CD4-positive, CD25-positive, alpha-beta regulatory T cell (primary cell): ENCODE measurements at places on chromosomes 2 and 18. TPM values are rescaled to one million over a fixed set of nuclear protein-coding genes. Genes with fewer than 3 reads are reported as not detected.

DNA sequence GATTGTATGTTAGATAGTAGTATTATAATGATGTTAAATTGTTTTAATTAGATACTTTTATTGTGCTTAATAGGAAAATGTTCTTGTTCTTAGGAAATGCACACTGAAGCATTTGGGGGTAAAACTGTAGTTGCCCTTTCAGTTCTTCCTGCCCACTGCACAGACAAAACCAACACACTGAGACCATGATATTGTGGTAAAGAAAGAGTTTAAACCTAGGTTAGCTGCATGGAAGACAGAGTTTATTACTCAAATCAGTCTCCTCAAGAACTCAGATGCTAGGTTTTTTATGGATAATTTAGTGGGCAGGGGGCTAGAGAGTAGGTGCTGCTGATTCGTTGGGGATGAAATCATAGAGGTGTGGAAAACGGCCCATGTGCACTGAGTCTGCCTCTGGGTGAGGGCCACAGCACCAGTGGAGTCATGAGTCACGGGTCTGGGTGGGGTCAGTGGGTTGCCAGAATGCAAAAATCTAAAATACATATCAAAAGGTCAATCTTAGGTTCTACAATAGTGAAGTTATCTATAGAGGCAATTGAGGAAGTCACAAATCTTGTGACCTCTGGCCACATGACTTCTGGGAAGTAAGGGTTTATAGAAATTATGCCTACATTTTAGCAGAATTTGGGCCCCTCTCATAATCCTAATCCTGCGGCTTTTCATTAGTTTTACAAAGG, 283.4 kb upstream of the FBXO11 start:
- no peaks in the 10 kb centered on the region for H3K27me3 ChIP-seq
- no peak overlapping the region for H3K27ac ChIP-seq
- H3K4me1 ChIP-seq: no peaks in the 10 kb centered on the region

LYPD1 gene
- not detected for total RNA-seq

GRCh38 chr2:23379220-23379695, 5.7 kb upstream of the KLHL29 start:
- no peak overlapping the region for H3K27ac ChIP-seq
- H3K27me3 ChIP-seq: peaks cover 15% of the 10 kb centered on the region
- no peak for DNase-seq
- no peak overlapping the region for H3K4me3 ChIP-seq
- no peaks in the 10 kb centered on the region for H3K36me3 ChIP-seq

GRCh38 chr18:32446780-32447179, 23.9 kb downstream of the GAREM1 start:
- H3K27me3 ChIP-seq: no peaks in the 10 kb centered on the region
- H3K36me3 ChIP-seq: no peaks in the 10 kb centered on the region

DNA sequence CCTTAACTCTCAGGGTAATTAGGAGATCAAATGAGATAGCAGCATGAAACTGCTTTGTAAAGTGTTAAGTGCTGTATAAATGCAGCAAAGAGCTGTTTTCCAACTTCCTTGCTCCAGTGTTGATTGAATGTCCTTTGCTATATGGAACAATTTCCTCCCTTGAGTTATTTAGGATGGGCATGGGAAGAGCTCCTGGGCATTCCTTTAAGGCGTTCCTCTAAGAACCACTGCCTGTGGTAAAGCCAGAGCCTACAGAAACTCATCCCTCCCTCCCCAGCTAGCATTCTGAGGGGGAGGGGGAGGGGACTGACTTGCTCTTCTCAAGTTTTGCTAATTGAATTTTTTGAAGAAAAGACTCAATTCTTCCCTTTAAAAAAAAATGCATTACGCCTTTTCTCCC, 1.4 kb downstream of the AKAIN1 start:
- no peaks in the 10 kb centered on the region for H3K4me1 ChIP-seq
- peaks cover 42% of the 10 kb centered on the region for H3K27me3 ChIP-seq
- no peak overlapping the region for H3K4me3 ChIP-seq
- no peak overlapping the region for H3K27ac ChIP-seq
- DNase-seq: no peak
- H3K36me3 ChIP-seq: no peaks in the 10 kb centered on the region

DNA sequence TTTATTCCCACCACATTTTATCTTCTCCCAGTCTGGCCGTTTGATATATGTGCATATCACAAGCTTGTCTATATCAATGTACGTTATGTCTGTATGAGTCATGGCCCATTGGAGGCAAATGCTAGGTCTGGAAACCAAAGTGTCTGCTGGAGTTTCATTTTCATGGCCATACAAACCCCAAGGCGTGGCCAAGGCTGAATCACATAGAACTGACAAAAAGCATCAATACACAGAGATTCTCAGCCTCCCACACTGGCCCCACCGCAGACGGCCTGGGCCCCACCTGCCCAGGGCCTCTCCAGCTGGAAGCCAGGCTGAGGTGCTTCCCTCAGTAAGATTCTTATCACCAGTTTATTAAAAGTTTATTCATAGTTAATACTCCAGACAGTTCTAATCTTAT, 40.5 kb upstream of the SALL3 start:
- H3K27ac ChIP-seq: no peak overlapping the region
- H3K4me3 ChIP-seq: no peak overlapping the region
- H3K36me3 ChIP-seq: no peaks in the 10 kb centered on the region
- DNase-seq: no peak
- no peaks in the 10 kb centered on the region for H3K4me1 ChIP-seq

PFN4 gene
- not detected for total RNA-seq

DNA sequence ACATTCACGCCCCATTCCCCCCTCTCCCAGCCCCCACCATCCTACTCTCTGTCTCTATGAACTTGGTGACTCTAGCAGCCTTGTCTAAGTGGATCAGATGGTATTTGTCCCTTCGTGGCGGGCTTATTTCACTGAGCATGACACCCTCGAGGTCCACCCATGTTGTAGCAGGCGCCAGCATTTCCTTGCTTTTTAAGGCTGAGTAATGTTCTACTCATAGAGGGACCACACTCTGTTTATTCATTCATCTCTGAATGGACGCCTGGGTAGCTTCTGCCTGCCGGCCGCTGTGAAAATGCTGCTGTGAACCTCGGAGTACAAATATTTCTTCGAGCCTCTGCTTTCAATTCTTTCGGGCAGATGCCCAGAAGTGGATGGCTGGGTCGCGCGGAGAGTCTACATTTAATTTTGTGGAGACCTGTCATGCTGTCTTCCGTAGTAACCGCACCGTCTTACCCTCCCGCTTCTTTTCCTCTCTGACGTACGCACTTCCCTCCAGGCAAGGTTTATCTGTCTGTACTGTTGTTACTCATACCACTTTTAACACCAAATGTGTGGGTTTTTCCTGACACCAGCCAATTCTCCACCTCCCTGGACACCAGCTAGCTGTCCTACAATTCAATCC, 5.6 kb downstream of the CROCC2 start:
- H3K36me3 ChIP-seq: no peaks in the 10 kb centered on the region
- no peak overlapping the region for H3K27ac ChIP-seq
- no peaks in the 10 kb centered on the region for H3K27me3 ChIP-seq
- no peaks in the 10 kb centered on the region for H3K4me1 ChIP-seq
- DNase-seq: no peak

GRCh38 chr18:58370612-58371011, 258.3 kb downstream of the ALPK2 start:
- H3K36me3 ChIP-seq: peaks cover 2% of the 10 kb centered on the region
- DNase-seq: no peak
- no peak overlapping the region for H3K27ac ChIP-seq
- H3K27me3 ChIP-seq: no peaks in the 10 kb centered on the region

- H3K36me3 ChIP-seq: no peaks in the 10 kb centered on the region
- no peak for DNase-seq
- no peak overlapping the region for H3K4me3 ChIP-seq
- peaks cover 18% of the 10 kb centered on the region for H3K4me1 ChIP-seq
These were observed 231.4 kb downstream of the HAUS1 start for GRCh38 chr18:46335534-46336101.

DSG3 gene
- total RNA-seq: not detected

DNA sequence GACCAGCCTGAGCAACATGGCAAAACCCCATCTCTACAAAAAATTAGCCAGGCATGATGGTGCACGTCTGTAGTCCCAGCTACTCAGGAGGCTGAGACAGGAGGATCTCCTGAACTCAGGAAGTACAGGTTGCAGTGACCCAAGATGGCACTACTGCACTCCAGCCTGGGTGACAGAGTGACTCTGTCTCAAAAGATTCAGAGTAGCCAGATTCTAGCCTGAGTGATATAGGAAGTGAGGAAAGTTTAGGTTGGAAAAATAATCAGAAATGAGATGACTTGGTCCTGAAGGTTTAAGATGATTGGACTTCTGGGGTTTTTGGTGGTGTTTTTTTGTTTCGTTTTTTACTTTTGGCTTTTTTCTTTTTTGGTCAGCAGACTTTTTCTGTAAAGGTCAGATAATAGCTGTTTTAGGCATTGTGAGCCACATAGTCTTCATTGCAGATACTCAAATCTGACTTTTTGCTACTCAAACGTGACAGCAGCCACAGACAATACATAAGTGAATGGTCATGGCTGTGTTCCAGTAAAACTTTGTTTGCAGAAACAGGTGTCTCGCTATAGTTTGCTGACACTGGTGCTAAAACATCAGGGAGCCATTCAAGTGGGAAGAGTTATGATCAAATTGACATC, 104.1 kb upstream of the UBXN4 start:
- peaks cover 43% of the 10 kb centered on the region for H3K36me3 ChIP-seq
- no peak overlapping the region for H3K4me3 ChIP-seq
- no peak overlapping the region for H3K27ac ChIP-seq
- H3K4me1 ChIP-seq: no peaks in the 10 kb centered on the region
- DNase-seq: no peak

GRCh38 chr2:233993461-233993860, 57.0 kb upstream of the SPP2 start:
- no peak overlapping the region for H3K4me3 ChIP-seq
- DNase-seq: no peak
- H3K4me1 ChIP-seq: peaks cover 25% of the 10 kb centered on the region
- no peaks in the 10 kb centered on the region for H3K27me3 ChIP-seq
- no peak overlapping the region for H3K27ac ChIP-seq

DNA sequence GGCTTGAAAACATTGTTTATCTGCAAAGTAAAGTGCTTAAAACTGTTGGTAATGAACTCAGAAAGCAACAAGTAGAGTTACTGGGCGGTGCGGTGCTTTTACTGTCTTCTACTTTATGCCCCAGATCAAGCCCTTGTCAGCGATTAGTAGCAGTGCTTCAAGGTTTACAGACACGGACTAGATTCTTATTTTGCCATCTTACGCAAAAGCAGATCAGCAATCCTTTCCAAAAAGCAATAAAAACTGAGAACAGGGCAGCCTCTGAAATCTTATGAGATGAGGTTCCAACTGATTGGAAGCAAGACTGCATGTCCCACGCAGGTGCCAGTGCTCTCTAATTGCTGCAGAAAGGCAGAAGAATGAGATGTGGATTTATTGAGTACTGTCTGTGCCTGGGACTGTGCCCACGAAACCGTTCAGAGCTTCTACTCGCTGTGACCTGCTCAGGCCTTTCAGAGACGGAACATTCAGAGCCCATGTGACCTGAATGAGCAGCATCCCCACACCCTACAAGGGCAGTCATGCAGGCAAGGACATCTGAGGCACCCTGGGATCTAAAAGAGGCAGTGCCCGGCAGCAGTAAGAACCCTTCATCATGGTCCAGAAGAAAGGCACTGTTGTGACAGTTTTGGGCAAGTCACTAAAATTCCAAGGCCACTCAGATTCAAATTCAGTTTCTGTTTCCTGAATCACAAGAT, 15.7 kb downstream of the COL4A3 start:
- H3K4me3 ChIP-seq: no peak overlapping the region
- H3K4me1 ChIP-seq: no peaks in the 10 kb centered on the region
- H3K27ac ChIP-seq: no peak overlapping the region
- H3K27me3 ChIP-seq: no peaks in the 10 kb centered on the region
- no peaks in the 10 kb centered on the region for H3K36me3 ChIP-seq
- DNase-seq: no peak

ARHGEF4 gene
- 1.7 TPM for total RNA-seq

DNA sequence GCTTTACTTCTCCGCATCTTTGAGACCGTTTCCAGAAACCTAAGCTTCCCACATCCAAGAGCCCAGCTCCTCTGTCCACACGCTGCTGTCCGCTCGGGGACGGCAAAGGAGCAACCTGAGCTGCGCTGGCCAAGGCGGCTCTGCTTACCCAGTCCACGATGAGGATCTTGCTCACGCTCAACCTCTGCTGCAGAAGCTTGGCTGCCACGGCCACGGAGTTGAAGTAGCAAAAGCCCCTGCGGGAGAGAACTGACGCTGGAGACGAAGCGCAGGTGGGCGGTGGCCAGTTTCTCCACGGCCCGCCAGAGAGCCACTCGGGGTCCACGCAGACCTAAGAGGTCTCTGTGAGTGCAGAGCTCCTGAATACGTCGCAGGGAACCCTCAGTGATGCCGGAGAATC, 236.1 kb downstream of the TWIST2 start:
- no peaks in the 10 kb centered on the region for H3K27me3 ChIP-seq
- DNase-seq: no peak
- peaks cover 46% of the 10 kb centered on the region for H3K36me3 ChIP-seq
- no peak overlapping the region for H3K4me3 ChIP-seq
- no peaks in the 10 kb centered on the region for H3K4me1 ChIP-seq
- no peak overlapping the region for H3K27ac ChIP-seq

DNA sequence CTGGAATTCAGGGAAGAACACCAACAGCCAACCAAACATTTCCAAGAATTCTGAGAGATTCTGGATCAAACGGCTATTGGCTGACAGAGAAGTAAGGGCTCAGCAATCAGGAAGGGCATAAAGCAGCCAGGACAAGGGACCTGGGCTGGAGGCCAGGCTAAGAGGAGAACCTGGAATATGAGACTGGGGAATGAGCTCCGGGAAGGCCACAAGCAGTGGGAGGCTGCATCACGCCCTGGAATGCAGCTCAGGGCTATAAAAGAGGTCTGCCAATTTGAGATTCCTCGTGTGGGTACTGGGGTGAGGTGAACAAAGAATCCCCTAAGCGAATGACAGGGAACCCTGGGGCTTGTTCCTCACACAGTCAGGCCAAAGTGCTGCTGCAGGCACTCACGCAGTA, 60.4 kb downstream of the ANO7 start:
- no peaks in the 10 kb centered on the region for H3K4me1 ChIP-seq
- no peak overlapping the region for H3K4me3 ChIP-seq
- no peak for DNase-seq
- no peak overlapping the region for H3K27ac ChIP-seq

GRCh38 chr2:117885308-117885707, 70.8 kb downstream of the DDX18 start:
- H3K27me3 ChIP-seq: no peaks in the 10 kb centered on the region
- no peaks in the 10 kb centered on the region for H3K36me3 ChIP-seq
- H3K4me1 ChIP-seq: no peaks in the 10 kb centered on the region

GRCh38 chr2:22821458-22821857, 563.5 kb upstream of the KLHL29 start:
- H3K4me1 ChIP-seq: no peaks in the 10 kb centered on the region
- no peak overlapping the region for H3K27ac ChIP-seq
- DNase-seq: no peak
- no peaks in the 10 kb centered on the region for H3K36me3 ChIP-seq
- H3K4me3 ChIP-seq: no peak overlapping the region
- H3K27me3 ChIP-seq: no peaks in the 10 kb centered on the region

GRCh38 chr18:47935321-47936055, 5.0 kb upstream of the SMAD2 start:
- H3K27ac ChIP-seq: no peak overlapping the region
- H3K36me3 ChIP-seq: no peaks in the 10 kb centered on the region
- peaks cover 2% of the 10 kb centered on the region for H3K27me3 ChIP-seq
- H3K4me3 ChIP-seq: no peak overlapping the region
- H3K4me1 ChIP-seq: peaks cover 10% of the 10 kb centered on the region

ZNF804A gene
- not detected for total RNA-seq

C2orf80 gene
- total RNA-seq: not detected

- no peaks in the 10 kb centered on the region for H3K27me3 ChIP-seq
- no peak overlapping the region for H3K27ac ChIP-seq
- H3K36me3 ChIP-seq: peaks cover 49% of the 10 kb centered on the region
- DNase-seq: no peak
These were observed 38.9 kb downstream of the UGP2 start for GRCh38 chr2:63880625-63881024.

- no peaks in the 10 kb centered on the region for H3K4me1 ChIP-seq
- no peaks in the 10 kb centered on the region for H3K36me3 ChIP-seq
- no peak overlapping the region for H3K4me3 ChIP-seq
- H3K27ac ChIP-seq: no peak overlapping the region
- H3K27me3 ChIP-seq: peaks cover 11% of the 10 kb centered on the region
These were observed 779 bp upstream of the LYPD6 start for GRCh38 chr2:149329489-149330126.
